ENCODE measurements at places on chromosomes 1 and 21.

DNA sequence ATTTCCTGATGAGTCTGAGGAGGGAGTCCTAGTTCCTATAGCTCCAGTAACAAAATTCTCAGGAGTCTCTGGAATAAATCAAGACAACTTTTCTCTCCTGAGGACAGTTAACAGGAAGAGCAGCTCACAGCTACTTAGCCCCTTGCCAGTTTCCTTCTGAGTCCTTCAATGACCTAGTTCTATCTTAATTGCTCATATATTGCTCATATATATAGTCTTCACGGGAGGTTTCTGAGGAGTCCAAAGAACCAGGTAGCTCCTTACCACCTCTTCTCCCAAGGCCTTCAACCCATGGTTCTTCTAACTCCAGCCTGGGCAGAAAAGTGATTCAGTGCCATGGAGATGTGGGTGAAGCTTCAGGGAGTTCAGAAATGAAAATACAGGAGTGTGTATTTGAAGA lies 4.6 kb downstream of the AMIGO1 start:
- H3K4me3 ChIP-seq = no peak overlapping the region
- H3K27ac ChIP-seq = peak overlapping the region; percentile 80
- no peak for DNase-seq
- H3K4me1 ChIP-seq = peaks cover 83% of the 10 kb centered on the region
- peaks cover 4% of the 10 kb centered on the region for H3K36me3 ChIP-seq
- H3K27me3 ChIP-seq = no peaks in the 10 kb centered on the region

DNA sequence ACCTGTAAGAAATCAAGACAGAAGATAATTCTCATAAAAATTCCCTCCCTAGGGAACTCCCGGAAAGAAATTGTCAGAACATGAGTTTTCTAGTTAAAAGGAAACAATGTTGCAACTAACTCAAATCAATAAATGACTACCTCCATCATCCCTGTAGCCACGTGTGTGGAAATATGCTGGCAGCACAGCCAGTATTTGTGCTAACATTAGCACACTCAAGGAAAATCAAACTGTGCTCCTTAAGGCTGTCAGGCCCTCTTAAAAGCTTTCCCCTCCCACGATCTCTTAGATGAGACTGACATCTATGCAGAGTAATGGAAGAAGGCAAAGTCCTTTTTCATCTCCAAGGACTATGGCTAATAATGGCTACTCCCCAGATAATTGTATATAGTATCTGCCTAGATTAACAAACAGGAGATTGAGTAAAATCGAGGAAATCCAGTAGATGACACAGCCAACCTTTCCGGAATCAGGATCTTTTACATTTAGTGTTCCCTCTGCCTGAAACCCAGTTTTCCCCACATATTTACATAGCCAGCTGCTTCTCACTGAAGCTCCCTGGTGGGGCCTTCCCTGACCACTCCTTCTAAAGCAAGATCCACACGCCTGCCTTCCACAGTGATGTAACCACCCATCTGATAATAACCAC lies 50.9 kb upstream of the NR5A2 start:
- H3K4me3 ChIP-seq = no peak overlapping the region
- H3K27ac ChIP-seq = no peak overlapping the region
- H3K36me3 ChIP-seq = no peaks in the 10 kb centered on the region
- no peaks in the 10 kb centered on the region for H3K4me1 ChIP-seq

DNA sequence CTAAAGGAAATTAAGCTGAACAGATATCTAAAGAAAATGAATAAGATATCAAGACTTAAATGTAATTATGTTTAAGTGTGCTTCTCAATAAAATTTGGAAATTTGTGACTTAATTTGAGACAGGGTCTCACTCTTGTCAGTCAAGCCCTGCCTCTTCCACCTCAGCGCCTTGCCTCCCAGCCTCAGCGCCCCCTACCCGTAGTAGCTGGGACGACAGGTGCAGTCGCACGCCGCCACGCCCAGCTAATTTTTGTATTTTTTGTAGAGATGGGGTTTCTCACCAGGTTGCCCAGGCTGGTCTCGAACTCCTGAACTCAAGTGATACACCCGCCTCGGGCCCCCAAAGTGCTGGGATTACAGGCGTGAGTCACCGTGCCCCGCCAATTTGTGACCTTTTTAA lies 117.0 kb downstream of the CLEC20A start:
- DNase-seq = no peak
- H3K27ac ChIP-seq = no peak overlapping the region
- no peaks in the 10 kb centered on the region for H3K36me3 ChIP-seq

DNA sequence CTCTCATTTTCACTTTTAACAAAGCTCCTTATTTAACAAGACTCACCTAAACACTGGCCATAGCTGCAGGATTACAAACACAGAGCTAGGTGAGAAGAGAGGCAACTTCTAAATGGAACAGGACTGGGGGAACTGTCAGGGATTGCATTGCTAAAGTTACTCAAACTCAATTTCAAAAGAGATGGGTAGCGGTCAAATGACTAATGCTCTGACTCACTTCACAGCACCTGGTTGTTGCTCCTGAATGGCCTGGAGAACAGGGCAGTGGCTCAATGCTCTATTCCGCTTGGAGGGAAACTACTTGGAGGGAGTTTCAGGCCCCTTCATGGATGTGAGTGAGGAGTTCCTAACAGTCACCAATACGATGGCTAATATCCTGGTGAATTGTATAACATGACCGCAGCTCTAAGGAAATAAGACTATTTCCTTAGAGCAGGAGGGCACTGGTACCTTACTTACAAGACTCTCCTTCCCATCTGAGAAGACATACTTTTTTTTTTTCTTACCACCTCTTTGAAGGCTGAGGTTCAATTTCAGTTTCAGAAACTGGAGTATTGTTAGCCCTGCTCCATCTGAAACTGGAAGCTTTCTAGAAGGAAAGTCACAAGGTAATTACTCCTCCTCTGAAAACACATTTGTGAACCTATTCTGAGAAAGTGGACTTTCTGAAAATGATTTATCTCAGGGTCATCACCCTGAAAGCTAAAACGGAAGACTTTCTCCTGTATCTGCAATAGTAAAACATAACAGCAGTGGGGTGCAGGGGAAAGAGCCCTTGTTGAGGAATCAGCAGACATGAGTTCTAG lies 9.5 kb downstream of the DPT start:
- DNase-seq = no peak
- H3K4me1 ChIP-seq = no peaks in the 10 kb centered on the region
- H3K27ac ChIP-seq = no peak overlapping the region
- H3K36me3 ChIP-seq = no peaks in the 10 kb centered on the region
- peaks cover 14% of the 10 kb centered on the region for H3K27me3 ChIP-seq
- no peak overlapping the region for H3K4me3 ChIP-seq

DNA sequence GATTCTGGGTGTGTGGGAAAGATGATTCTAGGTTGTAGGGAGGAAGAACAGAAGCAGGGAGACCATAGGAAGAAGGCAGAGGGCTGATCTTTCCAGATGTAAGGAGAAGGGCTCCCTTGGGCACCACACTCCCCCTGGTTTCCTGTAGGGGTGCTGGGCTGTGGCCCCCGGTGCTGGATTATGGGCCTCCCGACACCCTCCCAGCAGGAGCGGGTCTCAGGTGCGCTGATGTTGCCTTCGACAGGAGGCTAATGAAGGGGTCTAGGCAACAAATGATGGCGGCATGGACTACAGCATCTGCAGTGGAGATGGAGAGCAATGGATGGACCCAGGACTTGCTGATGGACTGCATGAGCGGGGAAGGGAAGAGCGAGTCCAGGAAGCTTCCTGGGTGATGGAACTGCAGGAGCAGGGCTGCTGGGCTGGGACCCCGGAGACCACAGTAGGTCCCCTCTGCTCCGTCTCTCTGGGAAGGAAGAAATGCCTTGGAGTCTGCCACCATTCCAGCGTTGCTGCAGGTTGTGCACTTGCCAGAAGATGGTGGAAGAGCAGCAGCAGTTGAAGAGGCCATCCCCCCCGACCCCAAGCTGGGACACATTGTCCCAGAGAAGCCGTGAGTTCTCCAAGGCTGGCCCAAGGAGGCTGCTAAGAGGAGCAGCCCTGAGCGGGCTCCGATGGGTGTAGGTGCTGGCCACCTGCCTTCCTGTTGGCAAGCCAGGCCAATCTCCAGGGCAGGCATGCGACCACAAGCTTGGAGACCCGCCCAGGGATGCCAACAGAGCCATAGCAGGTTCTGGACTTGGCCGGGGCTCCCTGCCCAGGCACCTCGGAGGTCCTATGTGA lies 95.4 kb upstream of the VAMP3 start:
- H3K4me1 ChIP-seq = no peaks in the 10 kb centered on the region
- H3K36me3 ChIP-seq = no peaks in the 10 kb centered on the region
- no peaks in the 10 kb centered on the region for H3K27me3 ChIP-seq
- no peak for DNase-seq
- H3K27ac ChIP-seq = no peak overlapping the region
- H3K4me3 ChIP-seq = no peak overlapping the region

GRCh38 chr1:96104506-96104905 lies 617.1 kb upstream of the PTBP2 start:
- no peaks in the 10 kb centered on the region for H3K36me3 ChIP-seq
- no peak overlapping the region for H3K4me3 ChIP-seq
- DNase-seq = no peak

DNA sequence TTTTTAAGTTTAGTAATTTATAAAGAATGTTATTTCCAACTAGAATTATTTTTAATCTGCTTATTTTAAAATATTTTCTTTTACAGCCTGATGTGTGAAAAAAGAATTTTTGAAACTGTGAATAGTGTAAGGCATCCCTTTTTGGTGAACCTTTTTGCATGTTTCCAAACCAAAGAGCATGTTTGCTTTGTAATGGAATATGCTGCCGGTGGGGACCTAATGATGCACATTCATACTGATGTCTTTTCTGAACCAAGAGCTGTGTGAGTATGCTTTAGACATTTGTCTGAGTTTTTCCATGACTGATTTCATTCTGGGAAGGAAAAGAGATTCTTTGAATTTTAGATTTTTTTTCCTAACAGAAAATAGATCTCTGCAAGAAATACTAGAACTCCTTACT lies 77.9 kb downstream of the GTF2B start:
- no peaks in the 10 kb centered on the region for H3K27me3 ChIP-seq
- H3K27ac ChIP-seq = no peak overlapping the region
- peaks cover 23% of the 10 kb centered on the region for H3K36me3 ChIP-seq
- H3K4me1 ChIP-seq = no peaks in the 10 kb centered on the region

DNA sequence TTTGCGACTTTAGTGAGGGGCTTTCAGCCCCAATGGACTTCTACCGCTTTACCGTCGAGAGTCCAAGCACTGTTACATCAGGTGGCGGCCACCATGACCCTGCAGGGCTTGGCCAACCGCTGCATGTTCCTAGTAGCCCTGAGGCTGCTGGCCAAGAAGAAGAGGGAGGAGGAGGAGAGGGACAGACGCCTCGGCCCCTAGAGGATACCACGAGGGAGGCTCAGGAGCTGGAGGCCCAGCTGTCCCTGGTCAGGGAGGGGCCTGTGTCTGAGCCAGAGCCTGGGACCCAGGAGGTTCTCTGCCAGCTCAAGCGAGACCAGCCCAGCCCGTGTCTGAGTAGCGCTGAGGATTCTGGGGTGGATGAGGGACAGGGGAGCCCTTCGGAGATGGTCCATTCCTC lies 8.6 kb upstream of the SLC25A34 start:
- H3K36me3 ChIP-seq = peaks cover 9% of the 10 kb centered on the region

GRCh38 chr1:215992620-215993019 lies 425.5 kb downstream of the KCTD3 start:
- DNase-seq = no peak
- no peak overlapping the region for H3K27ac ChIP-seq
- H3K4me3 ChIP-seq = no peak overlapping the region
- no peaks in the 10 kb centered on the region for H3K36me3 ChIP-seq
- H3K4me1 ChIP-seq = no peaks in the 10 kb centered on the region

GRCh38 chr21:45002381-45003204 lies 62.8 kb downstream of the SLX9 start:
- H3K27me3 ChIP-seq = no peaks in the 10 kb centered on the region
- DNase-seq = no peak
- H3K4me1 ChIP-seq = peaks cover 5% of the 10 kb centered on the region
- no peak overlapping the region for H3K4me3 ChIP-seq
- no peak overlapping the region for H3K27ac ChIP-seq
- H3K36me3 ChIP-seq = no peaks in the 10 kb centered on the region

DNA sequence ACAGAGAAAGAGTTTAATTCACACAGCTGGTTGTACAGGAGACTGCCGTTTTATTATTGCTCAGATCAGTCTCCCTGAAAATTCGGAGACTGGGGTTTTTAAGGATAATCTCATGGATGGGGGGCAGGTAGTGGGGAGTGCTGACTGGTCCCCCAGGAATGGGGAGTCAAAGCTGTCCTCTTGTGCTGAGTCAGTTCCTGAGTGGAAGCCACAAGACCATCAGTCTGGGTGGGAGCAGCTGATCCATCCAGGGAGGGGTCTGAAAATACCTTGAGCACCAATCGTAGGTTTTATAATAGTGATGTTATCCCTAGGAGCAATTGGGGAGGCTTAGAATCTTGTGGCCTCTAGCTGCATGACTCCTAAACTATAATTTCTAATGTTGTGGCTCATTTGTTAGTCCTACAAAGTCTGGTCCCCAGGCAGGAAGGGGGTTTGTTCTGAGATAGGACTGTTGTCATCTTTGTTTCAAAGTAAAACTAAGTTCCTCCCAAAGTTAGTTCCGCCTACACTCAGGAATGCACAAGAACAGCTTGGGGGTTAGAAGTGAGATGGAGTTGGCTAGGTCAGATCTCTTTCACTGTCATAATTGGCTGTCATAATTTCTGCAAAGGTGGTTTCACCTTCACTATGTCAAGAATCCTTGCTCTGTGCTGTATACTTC lies 50.3 kb downstream of the TRAF5 start:
- H3K4me3 ChIP-seq = no peak overlapping the region
- peaks cover 5% of the 10 kb centered on the region for H3K36me3 ChIP-seq
- H3K4me1 ChIP-seq = peaks cover 44% of the 10 kb centered on the region
- DNase-seq = no peak
- H3K27ac ChIP-seq = peak overlapping the region; percentile 0

DNA sequence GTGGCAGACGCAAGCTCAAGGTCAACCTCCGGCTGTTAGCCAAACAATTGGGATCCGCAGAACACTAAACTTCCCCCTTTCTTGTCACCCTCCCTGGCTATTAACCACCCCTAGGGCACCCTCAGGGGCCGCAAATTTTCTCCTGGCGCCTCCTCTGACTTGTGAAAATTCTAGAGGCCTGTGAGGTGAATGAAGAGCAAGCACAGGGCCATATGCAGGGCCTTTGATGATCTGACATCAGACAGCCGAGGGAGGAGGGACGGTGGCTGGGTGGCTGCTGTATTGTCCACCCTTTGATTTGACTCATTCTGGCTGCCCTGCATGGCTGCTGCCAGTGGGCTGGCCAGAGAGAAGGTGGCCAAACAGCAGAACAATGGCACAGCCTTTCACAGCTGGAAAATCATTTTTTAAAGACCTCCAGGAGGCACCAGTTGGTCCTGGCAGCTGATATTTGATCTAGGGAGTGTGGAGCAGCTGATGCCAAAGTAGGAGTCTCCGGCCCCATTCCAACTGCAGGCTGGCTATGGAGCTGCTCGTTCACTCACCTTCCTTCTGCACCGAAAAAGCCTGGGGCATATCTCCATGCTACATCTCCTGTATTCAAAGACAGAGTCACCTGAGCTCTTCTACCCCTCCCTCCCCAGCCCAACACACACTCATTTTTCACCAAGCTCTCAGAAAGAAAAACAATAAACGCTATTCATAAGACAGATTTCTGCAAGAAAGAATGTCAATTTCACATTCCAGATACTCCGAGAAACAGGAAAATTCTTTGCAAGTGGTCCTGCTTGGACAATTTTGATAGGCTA lies 44.9 kb upstream of the BARHL2 start:
- no peak for DNase-seq
- H3K4me3 ChIP-seq = no peak overlapping the region
- H3K27ac ChIP-seq = no peak overlapping the region
- H3K36me3 ChIP-seq = no peaks in the 10 kb centered on the region

GRCh38 chr1:43634721-43635120 lies 15.2 kb upstream of the KDM4A start:
- DNase-seq = no peak
- H3K27ac ChIP-seq = no peak overlapping the region
- H3K36me3 ChIP-seq = no peaks in the 10 kb centered on the region

All from activated naive CD4-positive, alpha-beta T cell treated with anti-CD3 and anti-CD28 coated beads for 36 hours (primary cell).